ENCODE measurements at places on chromosomes 6 and 20. TPM values are rescaled to one million over a fixed set of nuclear protein-coding genes. Genes with fewer than 3 reads are reported as not detected.

- DNase-seq = no peak
These were observed 22.4 kb downstream of the RNF8 start for GRCh38 chr6:37376078-37376743.

- peak; percentile 82 for DNase-seq
These were observed 16.8 kb downstream of the LAMA4 start for GRCh38 chr6:112237595-112237994.

The PARD6B gene
- 5.7 TPM for total RNA-seq

The C6orf58 gene
- total RNA-seq = not detected

GRCh38 chr6:135938576-135939207 is 87.2 kb downstream of the PDE7B start:
- peak; percentile 66 for DNase-seq

DNA sequence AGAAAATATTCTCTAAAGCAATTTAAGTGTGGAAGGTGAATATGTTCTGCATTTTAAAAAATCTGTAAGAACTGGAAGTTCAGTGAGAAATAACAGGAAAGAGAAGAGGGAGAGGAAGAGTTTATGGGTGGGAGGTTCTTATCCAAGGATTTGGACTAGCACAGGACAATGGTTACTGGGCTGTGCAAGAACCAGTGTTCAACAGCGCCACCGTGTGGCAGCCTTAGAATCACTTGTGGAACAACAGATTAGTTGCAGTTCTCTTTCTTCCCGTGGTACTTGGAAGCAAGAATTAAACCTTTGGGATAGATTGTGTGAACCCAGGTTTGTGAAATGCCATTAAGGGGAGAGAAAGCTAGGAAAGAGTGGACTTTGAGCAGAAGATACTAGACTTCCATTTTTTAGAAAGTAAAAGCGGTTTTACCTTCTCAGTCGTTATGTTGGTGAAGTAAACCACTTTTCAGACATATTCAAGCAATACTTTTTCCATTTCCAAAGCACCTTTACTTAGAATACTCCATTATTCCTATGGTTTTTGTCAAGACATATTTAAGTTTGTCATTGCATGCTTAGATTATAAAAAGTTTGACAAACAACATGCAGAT is 436.7 kb downstream of the RNF144B start:
- no peak for DNase-seq

DNA sequence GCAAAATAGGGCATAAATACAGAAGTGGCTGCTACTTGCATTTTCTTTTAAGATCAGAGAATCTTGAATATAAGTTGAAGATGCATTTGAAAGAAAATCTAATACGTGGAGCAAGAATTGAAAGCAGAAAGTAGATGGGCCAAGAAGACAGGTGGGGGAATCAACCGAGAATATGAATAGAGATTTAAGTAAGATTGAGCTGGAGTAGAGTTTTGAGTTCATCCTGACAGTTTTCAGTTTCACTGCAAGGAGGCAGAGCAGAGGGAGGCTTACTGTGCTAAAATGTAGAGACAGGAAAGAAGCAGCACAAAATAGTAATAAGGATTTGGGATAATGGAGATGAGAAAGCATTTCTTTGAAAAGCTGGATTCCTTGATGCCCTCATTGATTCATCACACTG is 214.5 kb downstream of the GJA1 start:
- no peak for DNase-seq

DNA sequence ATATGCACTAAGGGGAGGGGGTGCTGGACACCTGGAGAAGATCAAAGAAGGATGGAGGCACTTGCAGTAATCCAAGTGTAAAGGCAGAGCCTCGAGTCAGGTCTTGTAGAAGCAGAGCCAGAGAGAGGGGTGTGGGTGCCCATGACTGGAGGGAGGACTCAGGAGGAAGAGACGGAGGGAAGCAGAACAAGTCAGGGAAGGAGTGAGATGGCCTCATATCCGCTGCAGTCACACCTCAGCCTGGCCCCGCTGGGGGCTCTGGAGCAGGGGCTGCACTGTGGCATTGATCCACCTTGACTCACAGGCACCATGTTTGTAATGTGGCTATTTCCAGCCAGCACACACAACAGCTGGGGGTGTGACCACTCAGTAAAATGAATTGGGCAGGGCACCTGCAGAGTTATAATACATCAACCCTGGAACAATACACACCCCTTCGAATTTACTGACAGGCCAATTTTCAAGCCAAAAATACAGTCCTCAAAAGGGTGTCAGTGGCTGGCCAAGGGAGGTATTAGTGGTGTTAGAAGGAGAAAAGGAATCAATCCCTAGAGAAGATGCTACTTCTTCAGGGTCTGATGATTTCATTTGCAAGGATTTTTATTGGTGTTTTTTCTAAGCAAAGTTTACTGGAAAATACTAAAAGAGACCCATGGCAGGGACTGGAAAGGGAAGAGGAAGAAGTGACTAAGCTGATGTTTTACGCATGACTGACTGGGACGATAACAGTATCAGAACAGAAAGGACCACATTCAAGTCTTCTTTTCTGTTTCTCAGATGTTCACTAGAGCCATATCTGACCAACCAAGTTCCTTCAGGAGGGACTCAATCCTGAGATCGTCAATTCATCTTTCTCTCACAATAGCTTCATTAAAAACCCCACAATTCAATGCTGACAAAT is 18.9 kb upstream of the NXT1 start:
- DNase-seq = no peak

The ADGB gene
- total RNA-seq = 0.31 TPM

The POLR1H gene
- 16.6 TPM for total RNA-seq

DNA sequence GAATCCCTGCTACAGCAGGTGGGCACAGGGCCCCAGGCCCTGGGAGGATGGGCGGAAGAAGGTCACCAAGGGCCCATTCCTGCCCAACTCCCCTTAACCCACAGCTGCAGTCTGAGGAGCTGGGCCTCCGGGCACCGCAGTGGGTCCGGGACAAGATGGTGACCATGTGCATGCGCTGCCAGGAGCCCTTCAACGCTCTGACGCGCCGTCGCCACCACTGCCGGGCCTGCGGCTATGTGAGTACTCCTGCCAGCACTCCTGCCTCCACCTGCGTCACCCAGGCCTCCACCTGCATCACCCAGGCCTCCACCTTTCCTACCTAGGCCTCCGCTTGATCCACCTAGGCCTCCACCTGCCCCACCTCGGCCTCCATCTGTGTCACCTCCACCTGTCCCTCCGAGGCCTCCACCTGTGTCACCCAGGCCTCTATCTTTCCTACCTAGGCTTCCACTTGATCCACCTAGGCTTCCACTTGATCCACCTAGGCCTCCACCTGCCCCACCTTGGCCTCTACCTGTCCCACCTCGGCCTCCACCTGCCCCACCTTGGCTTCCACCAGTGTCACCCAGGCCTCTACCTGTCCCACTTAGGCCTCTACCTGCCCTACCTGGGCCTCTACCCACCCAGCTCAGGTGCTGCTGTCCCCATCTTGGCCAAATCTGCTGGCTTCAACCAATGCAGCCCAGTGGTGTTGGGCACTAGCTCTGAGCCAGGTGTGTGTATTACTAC is 16.8 kb downstream of the FGD2 start:
- no peak for DNase-seq

- no peak for DNase-seq
These were observed 5.3 kb downstream of the GCLC start for GRCh38 chr6:53539561-53539960.

The MYH7B gene
- total RNA-seq = 5.6 TPM

- no peak for DNase-seq
These were observed 102.9 kb downstream of the RALGAPA2 start for GRCh38 chr20:20609522-20609921.

DNA sequence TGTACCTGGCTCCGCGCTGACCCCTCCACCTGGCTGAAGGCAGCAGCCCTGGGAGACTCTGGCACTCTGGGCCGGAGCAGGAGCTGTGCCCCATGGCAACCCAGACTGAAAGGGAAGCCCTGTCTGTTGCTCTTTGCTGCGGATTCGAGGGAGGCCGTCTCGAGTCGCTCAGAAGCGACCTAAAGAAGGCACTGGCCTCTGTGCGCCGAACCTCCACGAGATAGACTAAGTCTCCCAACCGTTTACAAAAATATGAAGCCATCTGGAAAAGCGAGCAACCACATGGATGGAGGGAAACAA is 10.5 kb upstream of the TBX18 start:
- no peak for DNase-seq

- no peak for DNase-seq
These were observed 27.6 kb downstream of the PLAGL2 start for GRCh38 chr20:32179934-32180333.

DNA sequence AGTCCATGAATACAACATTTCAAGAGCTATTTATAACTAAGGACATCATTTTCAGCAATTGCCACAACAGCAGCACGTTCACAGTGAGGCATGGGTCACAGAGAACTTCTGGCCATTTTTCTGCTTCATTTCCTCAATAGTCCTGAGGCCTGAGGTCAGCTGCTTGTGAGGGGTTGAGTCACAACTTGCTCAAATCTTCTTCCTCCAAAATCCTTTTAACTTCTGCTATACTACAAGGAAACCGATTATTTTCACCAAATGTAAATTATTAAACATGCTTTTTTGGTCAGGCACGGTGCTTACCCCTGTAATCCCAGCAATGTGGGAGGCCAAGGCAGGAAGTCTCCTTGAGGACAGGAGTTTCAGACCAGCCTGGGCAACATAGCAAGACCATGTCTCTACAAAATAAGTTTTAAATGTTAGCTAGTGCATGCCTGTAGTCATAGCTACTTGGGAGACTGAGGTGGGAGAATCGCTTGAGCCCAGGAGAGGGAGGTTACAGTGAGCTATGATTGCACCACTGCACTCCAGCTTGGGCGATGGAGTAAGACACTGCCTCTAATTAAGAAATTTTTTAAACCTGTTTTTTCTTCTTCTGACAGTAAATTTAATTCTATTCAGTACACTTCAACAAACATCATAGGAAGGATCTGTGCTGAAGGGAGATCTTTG is 11.1 kb upstream of the SLC16A10 start:
- no peak for DNase-seq

The GLP1R gene
- 1.6 TPM for total RNA-seq

DNA sequence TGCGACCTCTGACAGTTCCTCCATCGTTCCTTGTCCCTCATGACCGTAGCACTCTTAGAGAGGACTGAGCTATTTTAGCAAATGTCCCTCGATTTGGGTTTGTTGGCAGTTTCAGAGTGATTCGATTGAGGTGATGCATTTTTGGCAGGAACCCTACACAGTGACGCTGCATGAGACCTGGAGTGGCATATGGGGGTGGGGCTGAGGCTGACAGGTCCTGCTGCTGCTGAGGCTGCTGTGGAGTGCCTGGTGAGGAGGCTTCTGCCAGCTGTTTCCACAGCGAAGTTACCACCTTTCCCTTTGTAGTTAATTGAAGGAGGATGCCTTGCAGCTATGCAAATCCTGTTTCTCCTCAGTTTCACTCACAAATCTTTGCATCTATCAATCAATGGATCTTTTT is 19.8 kb downstream of the PXDC1 start:
- DNase-seq = no peak

DNA sequence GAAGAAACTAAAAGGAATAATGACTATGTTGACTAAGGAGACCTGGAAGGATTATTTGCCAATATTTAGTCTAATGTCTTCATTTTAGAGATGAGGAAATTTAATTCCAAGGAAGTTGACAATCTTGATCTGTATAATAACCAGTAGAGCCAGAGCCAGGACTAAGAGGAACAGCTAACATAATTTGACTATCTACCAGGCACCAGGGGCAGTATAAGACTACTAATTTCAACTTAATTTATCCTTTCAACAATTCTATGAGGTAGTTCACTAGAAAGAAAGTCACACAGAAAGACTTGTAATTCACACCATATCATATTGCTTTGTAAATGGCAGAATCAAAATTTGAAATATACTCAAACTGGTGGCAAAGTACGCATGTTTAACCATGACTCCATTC is 273.0 kb upstream of the STXBP5 start:
- DNase-seq = no peak

- no peak for DNase-seq
These were observed 34.7 kb downstream of the FAM184A start for GRCh38 chr6:119043783-119044182.

The OLIG3 gene
- not detected for total RNA-seq

DNA sequence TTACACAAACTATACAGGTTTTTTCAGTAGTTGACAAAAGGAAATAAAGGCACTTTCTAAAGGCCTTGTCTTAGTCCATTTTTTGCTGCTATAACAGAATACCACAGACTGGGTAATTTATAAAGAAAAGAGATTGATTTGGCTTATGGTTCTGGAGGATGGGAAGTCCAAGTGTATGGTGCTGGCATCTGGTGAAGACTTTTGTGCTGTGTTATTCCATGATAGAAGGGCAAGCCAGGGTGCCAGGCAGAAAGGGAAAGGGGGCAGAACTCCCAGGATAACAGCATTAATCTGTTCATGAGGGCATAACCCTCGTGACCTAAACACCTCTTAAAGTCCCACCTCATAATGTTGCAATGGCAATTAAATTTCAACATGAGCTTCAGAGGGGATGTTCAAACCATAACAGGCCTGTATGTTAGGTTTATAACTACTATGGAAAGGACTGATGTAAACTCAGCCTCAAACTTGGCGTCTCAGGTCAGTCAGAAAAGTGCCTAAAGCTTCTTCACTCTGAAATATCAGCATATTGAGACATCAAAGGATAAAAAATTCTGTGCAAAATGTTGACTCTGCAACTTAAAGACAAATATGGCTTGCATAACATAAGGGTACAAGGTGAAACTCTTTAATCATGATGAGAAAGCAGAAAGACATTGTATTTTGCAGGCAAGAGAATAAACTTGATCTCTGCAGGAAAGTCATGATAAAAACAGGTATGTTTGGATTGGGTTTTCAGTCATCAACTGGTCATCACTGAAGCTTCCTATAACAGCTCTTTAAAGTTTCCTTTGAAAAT is 42.8 kb downstream of the RNF217 start:
- no peak for DNase-seq

GRCh38 chr6:25835442-25836283 is 3.8 kb upstream of the SLC17A1 start:
- no peak for DNase-seq

- DNase-seq = no peak
These were observed 11.8 kb downstream of the TRIM10 start for GRCh38 chr6:30149234-30149633.

DNA sequence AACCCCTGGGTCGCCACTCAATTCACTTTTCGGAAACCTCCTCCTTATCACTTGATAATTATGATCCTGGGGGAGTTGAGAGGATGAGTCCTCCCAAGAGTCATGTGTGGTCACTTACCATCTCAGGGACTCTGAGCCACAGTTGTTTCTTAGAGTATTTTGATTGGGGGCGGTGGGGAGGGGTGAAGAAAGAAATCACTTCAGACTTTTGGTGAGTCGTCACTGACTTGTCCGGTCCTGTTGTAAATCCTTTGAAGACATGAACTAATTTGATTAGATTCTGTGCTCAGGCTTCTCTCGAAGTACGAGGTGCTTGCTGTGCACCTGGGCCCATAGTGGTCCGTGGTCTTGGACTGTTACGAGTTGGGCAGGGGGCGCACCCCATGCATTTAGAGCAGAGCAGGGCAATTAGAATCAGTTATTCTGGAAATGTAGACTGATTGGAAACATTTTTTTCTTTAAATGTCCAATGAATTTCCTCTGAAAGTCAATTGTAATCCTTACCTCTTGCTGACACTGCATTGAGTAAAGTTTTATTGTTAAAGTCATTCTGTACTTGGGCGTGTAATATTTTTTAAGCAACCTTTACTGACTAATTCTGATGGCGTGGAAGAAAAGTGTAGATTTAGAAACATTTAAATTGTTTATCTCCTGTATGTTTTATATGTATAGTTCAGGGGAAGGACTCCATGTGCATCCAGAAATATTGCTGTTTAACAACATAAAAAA is 173.4 kb downstream of the SLC16A10 start:
- no peak for DNase-seq

All from sciatic nerve (tissue), 2 donors.